ENCODE measurements at places on chromosomes 3 and 15. TPM values are rescaled to one million over a fixed set of nuclear protein-coding genes. Genes with fewer than 3 reads are reported as not detected.

DNA sequence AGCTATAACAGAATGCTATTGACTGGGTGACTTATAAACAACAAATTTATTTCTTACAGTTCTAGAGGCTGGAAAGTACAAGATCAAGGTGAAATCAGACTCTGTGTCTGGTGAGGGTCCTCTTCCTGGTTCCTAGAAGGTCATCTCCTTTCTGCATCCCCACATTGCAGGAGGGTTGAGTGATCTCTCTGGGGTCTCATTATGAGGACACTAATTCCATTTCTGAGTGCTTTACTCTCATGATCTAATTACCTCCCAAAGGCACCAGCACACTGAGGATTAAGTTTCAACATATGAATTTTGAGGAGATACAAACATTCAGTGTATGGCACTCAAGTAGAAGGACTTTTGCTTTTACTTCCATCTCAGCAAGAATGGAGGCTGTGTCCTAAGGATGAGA lies 534.1 kb upstream of the KCNMB2 start:
- H3K27me3 ChIP-seq: no peaks in the 10 kb centered on the region
- no peak for DNase-seq
- peak overlapping the region; percentile 45 for H3K27ac ChIP-seq
- no peaks in the 10 kb centered on the region for H3K36me3 ChIP-seq
- no peak overlapping the region for H3K4me3 ChIP-seq

DNA sequence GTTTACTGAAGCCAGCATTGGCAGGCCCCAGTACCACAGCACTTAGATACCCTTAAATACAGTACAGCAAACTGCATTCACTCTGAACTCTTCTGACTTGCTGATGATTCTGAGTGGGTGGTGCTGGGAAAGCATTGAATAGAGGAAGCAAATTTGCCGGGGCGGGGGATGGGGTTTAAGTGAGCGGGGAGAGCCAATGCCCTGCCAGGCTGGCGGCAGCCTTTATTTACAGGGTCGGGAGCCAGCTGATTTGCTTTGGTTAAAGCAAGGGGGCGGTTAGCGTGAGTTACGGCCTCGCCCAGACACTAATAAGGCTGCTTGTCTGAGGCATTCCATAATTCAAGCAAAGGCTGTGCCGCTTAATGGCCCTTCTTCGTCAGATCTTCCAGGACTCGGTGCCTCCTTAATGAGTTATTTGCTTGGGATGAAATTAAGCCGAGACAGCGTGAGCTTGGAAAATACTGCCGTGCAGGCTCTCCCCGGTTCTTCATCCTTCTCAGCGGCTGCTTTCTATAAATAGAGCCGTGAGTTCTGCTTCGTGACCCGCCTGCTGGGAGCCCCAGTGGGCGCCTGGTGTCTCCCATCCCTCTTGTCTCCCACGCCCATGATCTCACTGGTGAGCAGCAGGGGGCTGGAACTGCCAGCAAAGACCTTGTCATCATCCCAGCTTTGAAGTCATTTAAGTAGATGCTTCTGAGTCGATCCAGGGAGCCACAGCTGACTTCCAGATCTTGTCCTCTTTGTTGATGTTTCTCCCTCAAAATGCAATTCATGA lies 25.8 kb downstream of the SPSB4 start:
- H3K4me3 ChIP-seq: peak overlapping the region; percentile 35
- H3K4me1 ChIP-seq: no peaks in the 10 kb centered on the region
- H3K27me3 ChIP-seq: peaks cover 17% of the 10 kb centered on the region
- H3K36me3 ChIP-seq: no peaks in the 10 kb centered on the region

DNA sequence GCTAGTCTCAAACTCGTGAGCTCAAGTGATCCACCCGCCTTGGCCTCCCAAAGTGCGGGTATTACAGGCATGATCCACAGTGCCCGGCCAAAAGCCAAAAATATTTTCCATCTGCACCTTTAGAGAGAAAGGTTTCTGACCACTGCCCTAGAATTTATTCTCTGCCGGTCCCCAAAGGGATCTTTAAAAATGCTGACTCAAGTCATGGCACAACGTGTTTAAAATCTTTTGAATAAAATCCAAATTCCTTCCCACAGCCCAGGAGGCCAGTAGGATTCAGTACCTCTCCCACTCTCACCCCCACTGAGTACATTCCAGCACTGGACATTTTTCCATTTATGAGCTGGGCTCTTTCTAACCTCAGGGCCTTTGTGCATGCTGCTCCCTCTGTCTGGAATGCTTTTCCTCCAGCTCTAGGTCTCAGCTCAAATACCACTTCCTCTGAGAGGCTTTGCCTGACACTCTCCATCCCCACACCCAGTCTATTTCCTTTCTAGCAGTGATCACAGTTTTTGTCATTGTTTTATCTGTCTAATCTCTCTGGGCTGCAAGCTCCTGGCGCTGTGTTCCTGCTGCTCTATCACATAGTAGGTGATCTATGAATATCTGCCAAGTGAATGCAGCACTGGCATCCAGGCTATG lies 502.9 kb downstream of the SHQ1 start:
- H3K36me3 ChIP-seq: no peaks in the 10 kb centered on the region
- DNase-seq: no peak
- no peaks in the 10 kb centered on the region for H3K27me3 ChIP-seq

- DNase-seq: no peak
- no peaks in the 10 kb centered on the region for H3K4me1 ChIP-seq
- no peak overlapping the region for H3K4me3 ChIP-seq
These were observed 11.0 kb downstream of the PGPEP1L start for GRCh38 chr15:98996624-98997023.

DNA sequence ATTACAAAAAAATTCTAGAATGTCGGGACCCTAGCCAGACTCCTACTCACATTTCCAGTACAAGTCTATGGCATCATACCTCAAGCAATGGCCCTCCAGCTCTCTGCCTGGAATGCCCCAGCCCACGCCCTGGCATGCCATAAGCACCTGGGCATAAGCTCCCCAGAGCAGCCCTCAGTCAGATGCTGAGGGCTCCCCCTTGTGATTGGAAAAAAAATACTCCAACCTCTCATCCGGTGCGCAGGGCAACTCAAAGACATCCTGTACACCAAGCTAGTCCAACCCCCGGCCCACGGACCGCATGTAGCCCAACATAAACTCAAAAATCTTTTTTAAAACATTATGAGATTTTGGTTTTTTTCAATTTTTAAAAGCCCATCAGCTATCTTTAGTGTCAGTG lies 115.4 kb downstream of the NEK10 start:
- H3K27ac ChIP-seq: no peak overlapping the region
- H3K27me3 ChIP-seq: no peaks in the 10 kb centered on the region
- no peaks in the 10 kb centered on the region for H3K36me3 ChIP-seq

- H3K27me3 ChIP-seq: no peaks in the 10 kb centered on the region
- H3K27ac ChIP-seq: no peak overlapping the region
- H3K4me3 ChIP-seq: peak overlapping the region; percentile 74
- H3K4me1 ChIP-seq: peaks cover 24% of the 10 kb centered on the region
- H3K36me3 ChIP-seq: no peaks in the 10 kb centered on the region
These were observed 1.3 kb downstream of the PLCH1 start for GRCh38 chr3:155743606-155744005.

Gene SLTM
- total RNA-seq: 172 TPM

Gene ISL2
- total RNA-seq: 0.23 TPM

Gene ERC2
- not detected for total RNA-seq

Data from T-cell (primary cell).